Keratinocyte (primary cell): ENCODE measurements at places on chromosomes 6 and 20. TPM values are rescaled to one million over a fixed set of nuclear protein-coding genes. Genes with fewer than 3 reads are reported as not detected.

DNA sequence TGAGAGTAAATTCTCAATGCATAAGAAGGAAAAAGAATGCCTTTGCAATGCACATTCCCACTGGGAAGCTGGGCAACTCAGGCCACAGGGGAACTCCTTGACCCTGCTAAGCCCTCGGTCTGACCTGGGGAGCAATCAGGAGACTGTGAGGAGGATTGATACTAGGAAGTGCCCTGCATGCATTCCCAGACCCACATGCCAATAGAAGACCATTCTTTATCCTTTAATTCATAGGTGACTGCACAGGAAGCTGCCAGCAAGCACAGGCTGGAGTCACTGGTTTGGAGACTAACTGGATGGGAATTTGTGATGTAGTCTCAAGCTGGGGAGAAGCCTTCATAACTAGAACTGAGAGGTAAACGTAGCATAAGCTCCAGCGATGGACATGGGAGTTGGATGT lies 1012.7 kb downstream of the EYS start:
- H3K4me1 ChIP-seq = no peaks in the 10 kb centered on the region
- DNase-seq = no peak
- H3K4me3 ChIP-seq = no peak overlapping the region

- DNase-seq = peak; percentile 73
- peaks cover 6% of the 10 kb centered on the region for H3K4me1 ChIP-seq
Observed at GRCh38 chr20:50663095-50663821, 28.1 kb downstream of the RIPOR3 start.

GRCh38 chr6:82178077-82178758 lies 69.3 kb downstream of the IBTK start:
- no peak overlapping the region for H3K27ac ChIP-seq
- H3K4me3 ChIP-seq = no peak overlapping the region
- no peaks in the 10 kb centered on the region for H3K4me1 ChIP-seq
- H3K36me3 ChIP-seq = peaks cover 4% of the 10 kb centered on the region

DNA sequence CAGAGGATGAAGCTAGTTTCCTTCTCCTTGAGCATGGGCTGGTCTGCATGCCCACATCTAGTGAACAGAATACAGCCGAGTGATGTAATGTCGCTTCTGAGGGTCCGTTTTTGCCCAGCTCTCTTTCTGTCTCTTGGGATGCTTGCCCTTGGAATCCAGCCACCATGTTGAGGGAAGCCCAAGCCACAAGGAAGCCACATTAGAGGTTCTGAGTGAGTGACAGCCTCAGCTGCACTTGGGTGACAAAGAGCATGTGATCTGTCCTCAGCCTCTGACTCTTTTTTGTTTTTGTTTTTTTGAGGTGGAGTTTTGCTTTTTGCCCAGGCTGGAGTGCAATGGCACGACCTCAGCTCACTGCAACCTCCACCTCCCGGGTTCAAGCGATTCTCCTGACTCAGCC lies 100.6 kb upstream of the SALL4 start:
- DNase-seq = no peak
- H3K4me1 ChIP-seq = no peaks in the 10 kb centered on the region
- H3K4me3 ChIP-seq = no peak overlapping the region
- no peaks in the 10 kb centered on the region for H3K36me3 ChIP-seq
- H3K27me3 ChIP-seq = no peaks in the 10 kb centered on the region

- no peak overlapping the region for H3K4me3 ChIP-seq
- DNase-seq = no peak
- no peaks in the 10 kb centered on the region for H3K4me1 ChIP-seq
- no peak overlapping the region for H3K27ac ChIP-seq
- no peaks in the 10 kb centered on the region for H3K27me3 ChIP-seq
Observed at GRCh38 chr6:96766769-96767168, 70.5 kb downstream of the GPR63 start.

The PI16 gene
- polyA plus RNA-seq = not detected in 3 replicates

The STX11 gene
- polyA plus RNA-seq = 0.19 to 0.28 TPM (median 0.26 TPM) in 3 replicates

The WASF1 gene
- polyA plus RNA-seq = 12.7 to 26.2 TPM (median 20.9 TPM) in 3 replicates

The CLIC5 gene
- 0.09 TPM in 2 of 3 replicates, not detected in the other for polyA plus RNA-seq

The RNGTT gene
- 6.3 to 9.7 TPM (median 7.4 TPM) in 3 replicates for polyA plus RNA-seq
